Stimulated activated CD4-positive, alpha-beta T cell treated with anti-CD3 and anti-CD28 coated beads, TNF-alpha, amount 100 ng/mL, for 1 hour (primary cell): ENCODE measurements at places on chromosomes 12 and 14.

GRCh38 chr14:81132468-81132867 is 88.3 kb downstream of the GTF2A1 start:
- DNase-seq = no peak

GRCh38 chr14:60092526-60092920 is 800 bp downstream of the PCNX4 start:
- no peak for DNase-seq

DNA sequence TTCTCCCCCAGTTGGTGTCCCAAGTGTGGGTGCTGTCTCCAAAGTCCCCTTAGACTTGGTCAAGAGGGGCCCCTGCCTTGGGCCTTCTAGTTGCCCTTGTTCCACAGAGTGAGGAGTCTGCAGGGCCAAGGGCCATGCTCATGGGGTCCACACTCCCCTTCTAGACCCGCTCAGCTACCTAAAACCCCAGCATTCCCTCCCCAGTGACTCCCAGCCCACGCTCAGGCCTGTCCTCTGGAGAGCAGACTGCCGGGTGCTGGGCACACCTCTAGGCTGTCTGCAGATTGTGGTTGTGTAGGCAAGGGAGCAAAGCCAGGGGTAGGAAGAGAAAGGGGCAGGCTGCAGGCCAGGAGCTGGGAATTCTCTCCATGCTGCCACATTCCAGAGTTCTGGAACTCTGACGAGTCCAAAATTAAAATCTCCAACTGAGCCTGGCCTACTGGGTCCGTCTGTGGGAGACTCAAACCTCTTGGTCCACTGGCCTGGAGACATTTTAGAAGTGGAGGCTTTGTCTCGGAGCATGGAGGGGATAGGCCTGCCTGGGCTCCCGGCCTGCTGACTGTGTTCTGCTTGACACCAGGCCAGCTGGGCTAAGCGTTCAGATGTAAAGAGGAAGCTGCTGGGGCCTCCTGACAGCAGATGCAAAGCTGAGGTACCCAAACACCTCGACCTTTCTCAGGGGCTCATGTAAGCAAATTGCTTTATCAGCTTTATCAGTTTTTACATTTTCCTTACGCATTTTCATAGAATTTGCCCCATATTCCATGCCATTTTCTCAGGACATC is 13.7 kb upstream of the KRT5 start:
- no peak for DNase-seq

DNA sequence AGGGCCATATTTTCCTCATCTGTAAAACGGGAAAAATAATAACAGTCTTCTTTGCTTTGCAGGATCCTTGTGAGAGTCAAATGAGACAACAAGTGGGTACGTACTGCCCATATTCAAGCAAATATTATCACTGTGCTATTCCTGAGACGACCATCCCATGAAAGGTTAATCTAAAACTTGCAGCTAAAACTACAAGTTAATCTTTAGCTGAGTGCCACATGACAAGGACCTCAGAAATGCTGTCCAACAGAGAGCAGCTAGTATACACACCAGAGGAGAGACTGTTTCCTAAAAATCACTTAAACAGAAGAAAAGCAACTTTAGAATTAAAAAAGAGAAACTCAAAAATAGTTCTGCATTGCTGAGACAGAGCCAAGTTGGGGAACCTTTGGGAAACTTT is 162.7 kb upstream of the TMTC2 start:
- DNase-seq = no peak

DNA sequence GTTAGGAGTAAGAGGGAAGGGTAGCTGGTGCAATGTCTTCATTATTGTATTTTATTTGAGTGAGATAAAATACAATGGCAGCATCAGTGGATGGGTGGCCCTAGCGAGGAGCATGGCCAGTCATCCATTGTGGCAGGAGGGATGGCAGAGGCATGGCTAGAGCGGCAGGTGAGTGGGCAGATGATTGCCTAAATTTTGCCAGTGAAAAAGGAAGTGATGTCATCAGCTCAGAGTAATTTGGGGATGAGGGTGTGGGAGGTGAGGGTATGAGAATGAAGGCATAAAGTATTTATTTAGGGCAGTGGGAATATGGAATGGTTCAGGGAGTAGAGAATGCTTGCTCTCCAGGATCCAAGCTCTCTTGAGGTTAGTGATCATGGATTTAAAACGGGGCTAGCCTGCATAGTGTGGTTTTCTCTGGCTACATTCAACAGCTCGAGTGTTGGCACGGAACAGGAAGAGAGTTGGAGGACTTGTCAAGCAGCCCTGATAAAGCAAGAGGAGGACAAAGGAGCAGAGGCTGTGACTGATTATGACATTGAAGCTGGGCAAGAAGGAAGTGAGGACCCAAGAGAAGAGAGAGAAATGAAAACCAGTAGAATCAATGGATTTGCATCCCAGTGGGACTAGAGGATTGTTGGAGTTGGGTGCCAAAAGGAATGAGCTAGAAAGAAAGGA is 18.7 kb upstream of the SERPINA6 start:
- DNase-seq = no peak

DNA sequence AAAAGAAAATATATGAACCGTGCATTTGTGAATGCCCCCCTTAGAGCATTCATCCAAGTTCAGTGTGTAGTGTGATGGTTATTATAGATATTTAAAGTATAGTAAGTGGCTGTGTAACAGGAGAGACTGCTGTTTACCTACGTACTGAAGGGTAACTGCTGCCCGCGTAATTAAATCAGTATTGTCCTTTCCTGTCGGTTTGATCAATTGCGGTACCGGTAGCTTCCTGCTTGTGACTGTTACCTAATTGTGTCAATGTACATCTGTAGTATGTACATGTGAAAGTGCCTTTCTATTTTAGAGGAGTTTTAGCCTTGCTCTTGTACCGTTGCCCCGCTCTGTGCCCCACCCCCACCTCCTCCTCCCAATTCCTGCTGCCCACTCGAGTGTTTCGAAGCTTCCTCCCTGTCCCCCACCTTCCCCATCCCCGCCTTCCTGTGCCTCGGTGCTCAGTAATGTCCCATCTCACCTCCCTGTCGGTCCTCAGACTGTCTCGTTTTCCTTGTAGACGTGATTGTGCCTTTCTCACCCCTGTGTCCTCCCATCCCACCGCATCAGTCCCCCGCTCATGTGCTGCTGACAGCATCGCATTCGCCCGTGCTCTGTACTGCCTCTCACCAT is 75.0 kb downstream of the KICS2 start:
- DNase-seq = no peak

DNA sequence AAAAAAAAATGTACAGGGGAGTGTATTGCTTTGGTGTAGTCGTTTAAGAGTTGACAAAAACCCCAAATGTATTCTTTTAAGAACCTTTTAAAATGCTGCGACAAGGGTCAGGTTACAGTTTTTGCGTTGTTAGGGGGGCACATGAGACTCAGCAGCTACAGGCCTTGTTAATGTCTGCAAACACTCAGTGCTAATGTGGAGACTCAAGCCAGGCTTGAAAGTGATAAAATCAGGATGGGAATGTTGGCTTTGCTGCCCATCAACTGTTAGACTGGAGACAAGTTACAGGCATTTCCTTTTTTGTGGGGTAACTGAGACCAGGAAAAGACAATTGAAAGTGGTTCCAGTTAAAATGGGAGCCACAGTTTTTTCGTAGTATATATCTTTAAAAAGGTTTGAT is 84.8 kb downstream of the PRKCH start:
- DNase-seq = no peak

- no peak for DNase-seq
Observed at GRCh38 chr14:72142328-72142727, 210.1 kb downstream of the RGS6 start.

DNA sequence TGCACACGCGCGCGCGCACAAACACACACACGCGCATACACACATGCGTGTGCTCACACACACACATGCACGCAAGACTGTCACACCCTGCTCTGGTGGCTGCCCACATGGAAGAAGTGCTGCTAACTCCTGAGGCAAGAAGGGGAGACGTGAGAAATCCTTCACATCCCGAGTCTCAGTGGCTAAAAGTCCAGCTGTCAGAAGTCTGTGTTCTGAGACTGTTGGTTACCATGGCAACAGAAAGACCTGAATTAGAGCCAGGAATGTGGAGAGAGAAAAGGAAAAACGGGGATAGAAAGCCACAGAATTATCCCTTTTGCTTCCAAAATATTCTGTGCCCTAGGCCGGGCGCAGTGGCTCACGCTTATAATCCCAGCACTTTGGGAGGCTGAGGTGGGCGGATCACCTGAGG is 71.2 kb downstream of the PPFIBP1 start:
- DNase-seq = no peak

GRCh38 chr14:81662570-81663197 is 129.0 kb upstream of the SEL1L start:
- DNase-seq = no peak

DNA sequence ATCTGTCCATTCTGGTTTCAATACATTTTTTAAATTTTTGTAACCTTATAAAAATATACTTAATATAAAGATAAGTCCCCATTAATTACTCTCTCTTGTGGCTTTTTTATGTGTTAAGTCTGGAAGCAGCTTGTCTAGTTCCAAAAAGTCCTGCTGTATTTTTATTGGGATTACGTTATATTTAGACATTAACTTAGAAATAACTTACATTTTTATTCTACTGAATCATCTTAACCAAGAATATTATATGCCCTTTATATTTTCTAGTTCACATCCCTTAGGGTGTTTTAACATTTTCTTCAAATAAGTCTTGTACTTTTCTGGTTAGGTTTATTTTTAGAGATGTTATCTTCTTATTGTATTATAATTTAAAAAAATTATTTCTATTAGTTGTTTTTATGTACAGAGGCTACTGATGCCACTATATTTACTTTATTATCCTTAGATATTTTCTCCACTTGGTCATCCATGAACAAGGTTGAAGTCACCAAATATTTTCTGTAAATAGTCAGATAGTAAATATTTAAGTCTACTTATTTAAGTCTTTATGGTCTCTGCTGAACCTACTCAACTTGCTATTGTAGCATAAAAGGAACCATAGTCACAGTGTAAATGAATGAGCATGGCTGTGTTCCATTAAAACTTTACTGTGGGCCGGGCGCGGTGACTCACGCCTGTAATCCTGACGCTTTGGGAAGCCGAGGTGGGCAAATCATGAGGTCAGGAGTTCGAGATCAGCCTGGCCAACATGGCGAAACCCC is 132.4 kb upstream of the NEDD1 start:
- DNase-seq = no peak

DNA sequence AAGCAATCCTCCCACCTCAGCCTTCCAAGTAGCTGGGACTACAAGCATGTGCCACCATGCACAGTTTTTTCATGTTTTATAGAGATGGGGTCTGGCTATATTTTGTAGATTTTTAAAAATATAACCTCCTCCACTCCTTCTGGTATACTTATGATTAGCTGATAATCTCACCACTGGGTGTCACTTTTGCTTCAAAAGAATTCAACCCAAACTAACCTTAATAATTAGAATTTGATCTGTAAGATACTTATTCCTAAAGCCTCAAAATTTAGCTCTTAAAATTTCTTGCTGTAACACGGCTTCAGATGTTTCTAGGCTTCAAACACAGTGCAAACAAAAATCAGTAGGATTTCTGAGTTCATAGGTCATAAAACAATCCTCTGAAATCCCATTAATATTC is 130.3 kb downstream of the CEP83 start:
- no peak for DNase-seq

DNA sequence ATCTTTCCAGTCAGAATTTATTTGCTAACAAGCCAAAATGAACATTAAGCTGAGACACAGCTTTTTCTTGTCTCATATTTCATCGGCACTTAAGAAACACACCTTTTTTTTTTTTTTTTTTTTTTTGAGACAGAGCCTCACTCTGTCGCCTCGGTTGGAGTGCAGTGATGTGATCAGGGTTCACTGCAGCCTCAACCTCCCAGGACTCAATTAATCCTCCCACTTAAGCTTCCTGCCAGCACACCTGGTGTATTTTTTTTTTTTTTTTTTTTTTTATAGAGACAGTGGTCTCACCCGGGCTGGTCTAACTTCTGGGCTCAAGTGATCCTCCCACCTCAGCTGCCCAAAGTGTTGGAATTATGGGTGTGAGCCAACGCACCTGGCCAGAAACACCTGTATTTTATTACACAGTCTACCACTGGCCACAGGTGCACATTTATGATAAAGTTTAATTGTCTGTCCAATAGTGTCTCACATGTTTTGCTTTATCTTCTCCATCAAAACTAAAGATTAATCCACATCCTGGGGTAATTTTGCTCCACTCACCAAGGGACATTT is 62.7 kb downstream of the C2CD5 start:
- no peak for DNase-seq

DNA sequence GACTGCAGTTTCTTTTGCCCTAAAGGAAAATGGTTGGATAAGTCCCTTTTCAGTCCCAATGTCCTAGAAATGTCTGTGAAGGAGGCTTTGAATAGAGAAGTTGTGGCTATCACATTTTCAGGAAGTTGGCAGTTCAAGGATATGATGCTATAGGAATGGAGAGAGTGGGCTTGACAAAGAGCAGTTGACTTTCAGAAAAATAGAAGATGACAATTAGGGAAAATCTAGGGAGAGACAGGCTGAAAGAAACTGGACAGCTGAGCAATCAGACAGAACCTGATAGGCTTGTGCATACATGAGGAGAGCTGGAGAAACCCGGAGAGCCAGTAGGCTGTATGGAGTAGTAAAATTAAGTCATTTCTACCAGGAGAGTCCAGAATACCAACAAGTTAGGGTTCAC is 50.5 kb downstream of the LMNTD1 start:
- DNase-seq = no peak

- DNase-seq = no peak
Observed at GRCh38 chr12:81991868-81992267, 232.7 kb upstream of the PPFIA2 start.

GRCh38 chr14:71995741-71996140 is 63.5 kb downstream of the RGS6 start:
- DNase-seq = no peak

- no peak for DNase-seq
Observed at GRCh38 chr12:76041406-76041805, 9.8 kb upstream of the PHLDA1 start.

- DNase-seq = no peak
Observed at GRCh38 chr12:67732857-67733256, 84.3 kb downstream of the DYRK2 start.

DNA sequence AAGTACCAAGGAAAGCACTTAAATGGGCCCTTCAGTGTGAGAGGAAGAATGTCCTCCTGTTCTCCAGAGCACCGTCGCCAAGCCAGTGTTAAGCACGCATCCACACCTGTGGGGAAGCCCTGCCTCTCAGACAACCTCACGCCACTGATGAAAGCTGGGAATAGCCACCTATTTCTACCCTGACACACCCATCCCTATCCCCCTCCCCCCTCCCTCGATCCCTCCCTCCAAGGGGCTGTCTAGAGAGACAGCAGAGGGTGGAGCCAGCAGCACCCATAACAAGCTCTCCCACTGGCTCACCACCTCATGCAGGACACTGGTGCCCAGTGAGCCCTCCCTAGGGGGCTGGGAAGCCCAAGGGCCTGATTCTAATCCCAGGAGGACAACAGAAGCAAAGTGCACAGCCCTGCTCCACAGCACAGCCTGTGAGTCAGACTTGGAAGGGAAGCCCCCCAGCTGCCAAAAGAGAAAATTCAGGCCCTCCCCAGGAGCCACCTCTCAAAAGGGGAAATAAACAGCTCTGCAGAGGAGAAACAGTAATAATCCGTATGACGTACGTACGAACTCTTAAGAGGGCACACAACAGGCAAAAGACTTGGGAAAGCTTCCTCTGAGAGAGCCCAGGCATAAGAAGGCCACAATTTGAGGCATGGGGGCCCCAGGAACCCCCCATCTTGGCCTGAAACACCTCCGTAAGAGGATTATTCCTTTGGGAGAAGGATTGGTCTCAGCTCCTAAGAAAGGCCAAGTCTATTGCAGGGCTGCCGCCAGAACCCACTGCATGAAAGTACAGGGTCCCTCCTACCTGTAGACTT is 7.8 kb downstream of the PITPNM2 start:
- DNase-seq = no peak
